ENCODE measurements at places on chromosomes 7 and 10.

DNA sequence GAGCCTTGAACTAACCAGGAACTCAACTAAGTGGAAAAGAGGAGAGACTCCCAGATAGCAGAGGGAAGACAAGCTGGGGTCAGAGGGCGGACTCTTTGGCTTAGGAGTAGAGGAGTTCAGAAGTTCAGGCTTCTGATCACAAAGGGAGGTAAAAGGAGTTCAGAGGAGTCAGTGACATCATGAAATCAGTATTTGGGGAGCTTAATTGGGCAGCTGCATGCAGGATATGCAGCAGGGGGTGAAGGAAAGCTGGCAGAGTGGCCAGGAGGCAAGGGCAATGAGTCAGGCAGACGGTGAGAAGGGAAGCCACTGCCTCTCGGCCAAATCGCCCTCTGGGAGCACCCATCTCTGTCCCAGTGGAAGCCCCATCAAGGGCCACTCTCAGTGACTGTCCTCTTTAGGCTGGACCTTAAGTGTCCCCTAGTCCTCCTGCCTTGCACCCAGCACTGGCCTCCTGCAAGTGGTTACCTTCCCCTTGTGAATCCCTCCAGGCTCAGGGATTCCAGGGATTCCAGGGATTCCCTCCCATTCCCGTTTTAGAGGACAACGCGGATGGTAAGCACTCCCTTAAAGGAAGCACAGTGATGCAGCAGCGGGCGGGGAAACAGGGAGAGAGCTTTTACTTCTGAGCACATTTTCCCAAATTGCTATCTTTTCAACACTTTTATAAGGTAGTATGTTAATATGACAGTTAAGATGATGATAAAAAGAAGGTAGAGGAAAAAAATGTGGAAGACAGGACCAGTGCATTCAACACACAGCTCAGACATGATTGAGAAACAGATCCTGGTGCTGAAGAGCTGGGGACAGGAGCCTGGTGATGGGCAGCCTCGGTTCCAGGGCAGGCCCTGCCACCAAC, 72.6 kb downstream of the KCNMA1 start:
- DNase-seq: no peak

DNA sequence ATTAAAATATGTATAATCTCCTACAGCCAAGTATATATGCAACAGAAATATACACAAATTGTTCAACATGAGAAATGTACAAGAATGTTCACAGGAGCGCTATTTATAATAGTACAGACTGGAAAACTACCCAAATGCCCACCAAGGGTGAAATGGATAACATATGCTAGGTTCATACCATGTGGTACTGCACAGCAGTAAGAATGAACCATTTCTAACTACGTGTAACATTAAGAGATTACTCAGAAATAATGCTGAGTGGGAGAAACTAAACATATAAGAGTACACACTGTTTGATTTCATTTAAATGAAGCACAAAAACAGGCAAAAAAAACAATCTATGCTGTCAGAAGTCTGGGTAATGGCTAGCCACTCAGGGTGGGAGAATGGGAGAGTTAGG, 45.8 kb downstream of the RNLS start:
- no peak for DNase-seq

GRCh38 chr10:5582736-5583135, 58.0 kb downstream of the CALML3 start:
- DNase-seq: no peak

- DNase-seq: peak; percentile 64
Observed at GRCh38 chr7:22357311-22358175, 589 bp upstream of the RAPGEF5 start.

DNA sequence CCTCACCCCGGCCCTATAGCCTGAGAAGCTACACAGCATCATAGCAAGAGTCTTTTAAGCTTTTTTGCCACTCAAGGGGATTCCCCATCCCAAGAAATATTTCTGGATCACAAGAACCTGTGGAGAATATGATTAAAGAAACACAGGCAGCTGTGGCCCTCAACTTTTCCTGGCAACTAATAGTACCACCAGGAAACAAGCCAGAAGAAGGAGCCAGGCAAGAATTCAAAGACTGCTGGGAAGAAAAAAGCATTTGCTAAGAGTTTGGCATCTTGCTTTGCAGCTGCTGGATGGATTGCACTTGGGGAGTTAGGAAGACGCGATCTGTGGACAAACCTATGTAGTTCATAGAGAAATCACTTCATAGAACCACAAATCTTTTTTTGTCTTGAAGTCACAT, 437.8 kb downstream of the PLXDC2 start:
- no peak for DNase-seq

DNA sequence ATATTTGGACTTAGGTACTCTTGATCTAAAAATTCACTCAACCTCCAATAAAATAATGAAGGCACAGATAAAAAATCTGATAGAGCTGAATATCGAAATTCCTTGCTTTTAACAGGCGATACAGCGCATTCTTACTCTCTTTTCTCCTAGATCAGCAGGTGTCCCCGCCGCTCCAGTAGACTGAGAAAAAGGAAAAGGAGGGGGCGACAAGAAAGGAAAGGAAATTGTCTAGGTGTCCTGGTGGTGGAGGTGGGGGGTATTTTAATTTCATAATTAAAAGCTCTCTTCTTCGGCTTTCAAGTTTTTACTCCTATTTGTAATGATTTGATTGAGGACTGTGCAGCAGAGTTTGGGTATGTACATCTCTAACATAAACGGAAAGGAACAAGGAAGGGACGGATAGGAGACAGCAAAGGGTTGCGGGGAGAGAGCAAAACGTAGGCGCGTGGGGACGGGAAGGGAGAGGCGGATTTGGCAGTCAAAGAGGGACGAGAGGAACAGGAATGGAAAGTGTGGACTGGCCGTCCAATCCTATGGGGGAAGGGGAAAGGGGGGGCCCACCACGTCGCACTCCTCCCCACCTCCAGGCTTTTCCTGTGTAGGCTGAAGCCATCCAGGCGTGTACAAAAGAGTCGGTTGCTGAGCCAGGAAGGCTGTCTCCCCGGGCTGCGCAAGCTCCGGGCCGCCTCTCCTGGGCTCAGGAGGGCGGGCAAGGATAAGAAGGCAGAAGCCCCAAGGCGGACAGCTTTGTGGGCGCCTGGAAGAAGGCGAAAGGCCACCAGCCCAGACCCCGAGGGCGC, 875 bp upstream of the HECTD2 start:
- DNase-seq: no peak

DNA sequence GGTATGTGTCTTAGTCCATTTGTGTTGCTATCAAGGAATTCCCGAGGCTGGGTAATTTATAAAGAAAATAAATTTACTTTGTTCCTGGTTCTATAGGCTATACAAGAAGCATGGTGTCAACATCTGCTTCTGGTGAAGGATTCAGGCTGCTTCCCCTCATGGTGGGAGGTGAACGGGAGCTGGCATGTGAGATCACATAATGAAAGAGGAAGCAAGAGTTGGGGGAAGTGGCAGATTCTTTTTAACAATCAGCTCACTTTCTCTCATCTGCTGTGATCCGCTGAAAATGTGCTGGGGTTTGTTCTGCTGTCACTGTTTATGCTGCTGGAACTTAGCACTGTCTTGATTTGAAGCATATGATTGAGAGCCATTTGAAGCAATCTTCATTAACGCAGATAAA, 730.0 kb upstream of the SORCS1 start:
- DNase-seq: no peak

GRCh38 chr7:22356010-22356691, 803 bp downstream of the RAPGEF5 start:
- DNase-seq: no peak

DNA sequence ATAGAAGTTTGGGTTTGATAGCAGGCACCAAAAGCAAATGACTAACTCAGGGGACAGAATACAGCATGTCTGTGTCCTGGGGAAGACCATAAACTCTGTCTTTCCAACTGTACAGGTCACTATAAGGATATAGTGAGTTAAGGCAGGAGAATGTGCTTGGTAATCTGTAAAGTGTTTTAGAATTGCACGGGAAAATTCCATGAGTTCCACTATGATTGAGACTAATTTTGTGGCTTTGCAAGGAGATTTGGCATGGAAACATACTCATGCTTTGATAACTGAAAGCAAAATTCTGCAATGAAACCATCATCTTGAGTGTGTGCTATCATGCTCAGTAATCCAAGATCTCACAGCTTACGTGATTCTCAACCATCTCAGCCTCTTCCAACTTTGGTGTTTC, 152.6 kb downstream of the PKD1L1 start:
- DNase-seq: no peak

DNA sequence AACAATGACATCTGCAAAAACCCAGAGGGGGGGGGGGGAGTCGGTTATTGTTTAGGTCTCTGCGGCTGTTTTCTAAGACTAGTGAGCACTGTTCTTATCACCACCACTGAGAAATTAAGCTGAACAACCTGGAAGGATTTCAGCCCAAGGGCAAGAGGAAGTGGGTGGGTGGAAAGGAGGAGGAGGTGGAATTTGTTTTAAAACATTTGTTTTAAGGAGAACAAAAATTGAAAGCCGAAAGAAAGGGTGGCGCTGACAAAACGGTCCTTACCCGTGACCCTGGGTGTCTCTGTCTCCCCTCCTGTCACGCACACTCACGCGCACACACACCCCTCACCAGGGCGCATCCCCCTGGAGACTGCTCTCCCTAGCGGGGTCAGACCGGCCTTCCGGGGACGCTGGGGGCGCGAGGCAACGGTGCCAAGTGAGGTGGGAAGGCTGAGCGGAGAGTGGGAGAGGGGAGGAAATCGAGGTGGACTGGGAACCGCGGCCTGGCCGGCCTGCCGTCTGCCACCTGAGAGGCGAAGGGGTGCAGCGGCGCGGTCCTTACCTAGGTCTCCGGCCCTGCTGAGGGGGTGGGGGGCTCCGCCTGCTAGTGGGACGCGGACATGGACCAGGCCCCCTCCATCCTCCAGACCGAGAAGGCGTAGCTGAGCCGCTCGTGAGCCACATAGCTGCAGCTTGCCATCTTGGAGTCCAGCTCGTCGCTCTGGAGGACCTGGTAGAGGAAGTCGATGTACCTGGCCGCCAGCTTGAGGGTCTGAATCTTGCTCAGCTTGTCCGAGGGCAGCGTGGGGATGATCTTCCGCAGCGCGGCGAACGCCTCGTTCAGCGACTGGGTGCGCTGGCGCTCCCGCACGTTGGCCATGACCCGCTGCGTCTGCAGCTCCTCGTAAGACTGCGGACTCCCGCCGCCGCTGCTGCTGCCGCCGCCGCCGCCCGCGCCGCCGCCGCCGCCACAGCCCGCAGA, 1.0 kb downstream of the TWIST1 start:
- DNase-seq: no peak

GRCh38 chr7:29150856-29151255, 4.5 kb upstream of the CPVL start:
- DNase-seq: no peak

GRCh38 chr7:151299940-151300645, 41.5 kb upstream of the NUB1 start:
- DNase-seq: no peak

DNA sequence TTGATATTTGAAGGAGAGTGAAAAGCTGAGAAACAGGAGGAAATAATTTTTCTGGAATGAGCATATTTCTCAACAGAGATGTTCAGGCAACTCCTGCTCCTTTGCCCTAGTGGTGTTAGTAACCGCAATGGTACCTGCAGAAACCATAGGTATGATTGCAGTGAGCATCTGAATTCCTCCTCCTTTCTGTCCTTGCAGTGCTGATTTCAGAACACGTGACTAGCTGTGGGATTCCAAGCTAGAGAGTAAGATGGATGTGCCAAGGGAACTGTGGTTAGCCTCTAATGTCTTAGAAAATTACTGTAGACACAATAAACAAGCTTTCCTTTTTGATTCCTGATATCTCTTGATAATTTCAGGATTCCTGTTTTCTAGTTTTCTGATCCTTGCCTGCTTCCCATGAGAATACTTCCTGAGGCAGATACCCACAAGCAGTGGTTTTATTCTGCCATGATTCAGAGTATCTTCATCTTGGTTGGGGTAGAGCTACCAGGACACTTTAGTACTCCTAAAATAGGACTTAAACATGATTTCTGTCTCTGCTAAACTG, 27.5 kb downstream of the LRGUK start:
- DNase-seq: no peak

GRCh38 chr7:35022725-35023124, 14.6 kb downstream of the DPY19L1 start:
- no peak for DNase-seq

DNA sequence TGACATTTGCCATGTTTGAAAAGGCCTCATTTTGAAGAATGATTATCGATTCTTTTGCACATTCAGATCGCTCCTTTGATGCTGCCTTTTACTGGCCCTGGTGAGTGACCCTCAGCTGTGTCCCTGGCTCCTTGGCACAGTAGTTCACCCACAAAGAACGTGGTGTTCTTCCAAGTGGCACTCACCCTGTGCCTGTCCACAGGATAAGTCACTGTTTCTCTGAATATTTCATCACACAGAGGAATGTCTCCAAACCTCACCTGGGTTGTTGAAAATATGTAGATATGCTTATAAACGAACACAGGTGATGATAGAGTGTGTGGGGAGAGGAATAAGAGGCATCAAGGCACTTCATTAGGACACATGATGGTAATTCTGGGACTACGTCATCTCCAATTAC, 810.7 kb downstream of the CCSER2 start:
- DNase-seq: no peak

GRCh38 chr10:131773370-131774343, 127.2 kb upstream of the PPP2R2D start:
- no peak for DNase-seq

GRCh38 chr10:97689559-97690020, 2.5 kb upstream of the AVPI1 start:
- peak; percentile 100 for DNase-seq

GRCh38 chr7:28107960-28108359, 72.6 kb downstream of the JAZF1 start:
- DNase-seq: no peak

- no peak for DNase-seq
Observed at GRCh38 chr7:148474481-148475025, 116.0 kb upstream of the C7orf33 start.

GRCh38 chr10:115879372-115880089, 393.5 kb downstream of the GFRA1 start:
- DNase-seq: no peak

DNA sequence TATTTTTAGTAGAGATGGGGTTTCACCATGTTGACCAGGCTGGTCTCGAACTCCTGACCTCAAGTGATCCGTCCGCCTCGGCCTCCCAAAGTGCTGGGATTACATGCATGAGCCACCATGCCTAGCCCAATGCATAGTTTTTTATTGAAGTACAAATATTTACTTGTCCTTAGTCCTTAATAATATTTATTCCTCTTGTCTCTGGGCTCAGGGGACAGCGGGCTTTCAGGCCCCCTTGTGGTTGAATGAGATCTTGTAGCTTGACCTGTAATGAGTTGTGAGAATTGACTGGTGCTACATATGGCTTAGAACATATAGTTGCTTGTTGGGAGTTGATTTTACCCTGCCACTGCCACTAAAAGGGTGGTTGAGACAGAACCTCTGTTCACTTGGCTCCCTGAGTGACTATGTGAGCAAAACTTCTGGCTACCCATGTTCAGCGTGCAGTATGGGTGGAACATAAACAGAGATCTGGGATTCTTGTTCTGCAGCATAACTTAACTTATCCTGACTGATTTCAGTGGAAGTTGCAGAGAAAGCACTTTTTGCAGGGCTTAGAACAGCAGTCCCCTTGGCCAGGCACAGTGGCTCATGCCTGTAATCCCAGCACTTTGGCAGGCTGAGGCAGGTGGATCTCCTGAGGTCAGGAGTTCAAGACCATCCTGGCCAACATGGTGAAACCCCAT, 14.9 kb downstream of the CCL26 start:
- DNase-seq: no peak
